ENCODE measurements at places on chromosomes 13 and 19.

GRCh38 chr13:41848435-41849255 is 112.3 kb downstream of the VWA8 start:
- no peak for DNase-seq

GRCh38 chr13:78603240-78603957 is at the start of gene POU4F1:
Gene POU4F1 (minus strand): TSS chr13:78603552. CDS start chr13:78603326, 226 bp downstream.
- DNase-seq: peak; percentile 86

GRCh38 chr19:3565139-3565538 is 7.6 kb upstream of the HMG20B start:
- no peak for DNase-seq

DNA sequence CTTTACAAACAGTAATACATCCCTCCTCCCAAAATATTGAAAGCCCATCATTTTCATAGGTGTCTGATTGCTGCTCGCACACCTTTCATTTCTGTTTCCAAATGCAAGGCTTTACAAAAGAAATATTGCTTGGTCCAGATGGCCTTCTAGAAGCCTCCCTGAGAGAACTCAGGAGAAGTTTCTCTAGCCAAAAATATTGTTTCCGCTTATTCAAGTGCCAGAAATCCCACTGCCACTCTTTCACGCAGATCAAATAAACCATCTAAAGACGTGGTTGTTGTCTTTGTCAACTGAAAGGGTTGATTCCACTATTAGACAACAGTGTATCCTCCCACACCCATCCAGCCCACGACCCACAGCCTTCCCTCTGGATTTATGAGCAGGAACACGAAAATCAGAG is 96.2 kb downstream of the ZIC5 start:
- no peak for DNase-seq

DNA sequence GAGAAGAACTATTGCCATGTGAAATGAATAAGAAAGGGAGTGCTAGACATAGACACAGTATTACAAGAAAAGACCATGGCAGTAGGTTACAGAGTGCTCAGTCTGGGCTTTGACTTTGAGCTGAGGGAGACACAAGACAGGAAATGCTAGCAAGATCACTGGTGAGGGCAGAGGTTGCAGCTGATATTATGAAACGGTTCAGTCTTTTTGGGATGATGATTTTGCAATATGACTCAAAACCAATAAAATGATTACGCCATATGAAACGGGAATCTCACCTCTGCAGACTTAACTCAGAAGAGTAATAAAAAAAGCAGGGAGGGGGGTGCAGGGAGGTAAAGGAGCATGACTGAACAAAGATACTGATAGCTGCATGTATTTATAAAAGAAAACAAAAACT is 123.1 kb downstream of the RBM26 start:
- no peak for DNase-seq

DNA sequence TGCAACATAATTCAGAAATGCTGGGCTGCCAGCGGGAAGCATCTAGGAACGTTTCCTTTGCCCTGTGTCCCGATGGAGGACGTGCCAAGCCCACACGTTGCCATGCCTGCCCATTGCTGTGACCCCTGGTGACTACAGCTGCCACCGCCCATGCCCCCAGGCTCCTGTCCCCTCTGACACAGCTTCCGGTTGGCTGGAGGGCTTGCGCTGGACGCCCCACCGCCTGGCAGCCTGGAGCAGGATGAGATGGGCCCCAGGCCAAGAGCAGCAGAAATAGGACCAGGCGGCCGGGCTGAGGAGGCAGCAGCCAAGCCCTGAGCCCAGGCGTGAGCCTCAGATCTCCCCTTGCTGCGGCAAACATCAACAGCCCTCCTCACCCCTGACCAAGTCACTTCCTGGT is 125.9 kb downstream of the COL4A2 start:
- no peak for DNase-seq

- DNase-seq: peak; percentile 25
These were observed 2.0 kb downstream of the RCBTB2 start for GRCh38 chr13:48530833-48531232.

DNA sequence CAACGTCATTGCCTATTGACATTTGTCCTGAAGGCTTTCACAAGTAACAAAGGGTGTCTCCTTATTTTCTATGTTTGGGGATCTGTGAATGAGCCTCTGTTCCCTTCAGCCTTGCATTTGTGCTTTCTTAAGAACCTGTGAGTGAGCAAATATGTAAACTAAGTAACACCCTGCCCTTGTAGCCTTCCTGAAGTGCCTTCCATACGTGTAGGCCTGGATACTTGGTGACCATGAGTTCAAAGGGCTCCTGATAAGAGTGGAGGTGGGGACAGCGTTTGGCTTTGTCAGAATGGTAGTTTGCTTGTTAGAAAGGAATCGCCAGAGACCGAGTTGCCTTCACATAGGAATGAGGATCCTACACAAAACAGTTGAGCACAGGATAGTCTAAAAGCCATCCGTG is 14.5 kb upstream of the CCDC97 start:
- DNase-seq: no peak

GRCh38 chr19:13606156-13606555 is 99.9 kb upstream of the CACNA1A start:
- no peak for DNase-seq

DNA sequence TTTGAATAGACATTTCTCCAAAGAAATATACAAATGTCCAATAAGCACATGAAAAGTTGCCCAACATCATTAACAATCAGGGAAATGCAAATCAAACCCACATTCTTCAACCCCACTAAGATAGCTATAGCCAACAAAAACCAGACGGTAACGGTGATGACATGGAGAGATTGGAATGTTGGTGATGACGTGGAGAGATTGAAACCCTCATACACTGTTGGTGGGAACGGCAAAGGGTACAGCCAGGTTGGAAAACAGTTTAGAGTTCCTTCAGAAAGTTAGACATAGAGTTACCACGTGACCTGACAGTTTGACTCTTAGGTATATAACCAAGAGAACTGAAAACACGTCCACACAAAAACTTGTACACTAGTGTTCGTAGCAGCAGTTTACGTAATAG is 48.1 kb downstream of the TNFRSF19 start:
- DNase-seq: no peak

- DNase-seq: peak; percentile 52
These were observed 234.1 kb downstream of the FOXO1 start for GRCh38 chr13:40432018-40432978.

- no peak for DNase-seq
These were observed 34.5 kb upstream of the ATP1A3 start for GRCh38 chr19:42028304-42029216.

DNA sequence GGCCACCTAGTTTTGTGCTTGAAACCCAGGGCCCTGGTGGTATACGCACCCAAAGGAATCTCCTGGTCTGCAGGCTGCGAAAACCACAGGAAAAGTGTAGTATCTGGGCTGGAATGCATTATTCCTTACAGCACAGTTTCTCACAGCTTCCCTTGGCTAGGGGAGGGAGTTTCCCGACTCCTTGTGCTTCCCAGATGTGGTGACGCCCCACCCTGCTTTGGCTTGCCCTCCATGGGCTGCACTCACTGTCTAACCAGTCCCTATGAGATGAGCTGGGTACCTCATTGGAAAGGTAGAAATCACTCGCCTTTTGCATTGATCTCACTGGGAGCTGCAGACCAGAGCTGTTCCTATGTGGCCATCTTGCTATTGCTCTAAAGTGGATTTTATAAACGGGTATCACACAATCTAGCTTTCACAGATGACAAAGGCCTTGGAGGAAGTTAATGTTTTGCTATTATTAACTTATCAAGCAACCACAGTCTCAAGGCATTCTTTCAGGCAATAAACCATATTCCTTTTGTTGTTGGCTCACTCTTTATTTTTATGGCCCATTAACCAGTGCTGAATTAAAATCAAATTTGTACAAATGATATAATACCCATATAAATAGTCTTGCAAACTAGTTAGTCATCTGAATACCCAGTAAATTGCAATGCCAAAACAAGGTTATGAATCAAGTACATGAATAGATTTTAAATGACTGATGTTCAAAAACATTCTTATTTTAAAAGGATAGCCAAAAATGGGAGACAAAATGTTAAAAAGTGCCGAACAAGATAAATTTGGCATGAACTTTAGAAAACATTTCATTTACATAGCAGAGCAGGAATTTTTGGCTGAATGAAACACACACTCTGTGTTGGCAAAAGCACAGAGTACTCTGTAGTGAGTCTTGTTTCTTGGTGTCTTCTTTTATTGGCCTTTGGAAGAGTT is 475.4 kb upstream of the ARGLU1 start:
- no peak for DNase-seq

DNA sequence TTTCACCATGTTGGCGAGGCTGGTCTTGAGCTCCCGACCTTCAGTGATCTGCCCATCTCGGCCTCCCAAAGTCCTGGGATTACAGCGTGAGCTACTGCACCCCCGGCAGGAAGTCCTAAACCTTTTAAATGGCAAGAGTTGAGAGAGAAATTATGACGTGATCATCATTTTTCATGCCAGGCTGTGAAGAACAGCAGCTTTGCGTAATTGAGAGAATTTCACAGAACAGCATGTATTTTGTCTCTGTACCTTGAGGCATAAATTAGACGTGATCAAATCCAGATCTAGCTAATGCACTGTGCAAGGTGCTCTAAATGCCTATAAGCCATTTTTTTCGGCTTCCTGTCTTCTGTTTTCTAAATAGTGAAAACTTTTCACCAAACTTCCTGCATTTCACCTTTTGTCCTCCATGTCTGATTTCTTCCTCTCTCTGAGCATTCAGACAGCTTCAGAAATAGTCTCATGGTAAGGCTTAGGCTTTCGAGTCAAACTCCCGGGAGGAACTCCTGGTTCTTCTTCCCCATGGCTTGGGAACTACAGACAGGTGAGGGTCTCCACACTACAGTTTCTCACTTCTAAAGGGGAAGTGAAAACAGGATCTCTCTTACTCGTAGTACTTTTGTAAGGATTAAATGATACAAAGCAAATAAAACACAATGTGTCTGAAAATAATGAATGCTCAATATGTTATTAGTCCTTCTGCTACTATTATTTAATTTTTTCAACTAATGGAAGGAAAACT is 51.0 kb downstream of the WDFY2 start:
- DNase-seq: no peak

GRCh38 chr19:35513628-35514281 is at the start of gene DMKN:
Gene DMKN (minus strand): TSS chr19:35513649. CDS start chr19:35513475, 174 bp downstream.
- no peak for DNase-seq

- DNase-seq: no peak
These were observed 27.4 kb downstream of the LRCH1 start for GRCh38 chr13:46580362-46580839.

- DNase-seq: peak; percentile 49
These were observed 14.5 kb upstream of the ICAM3 start for GRCh38 chr19:10353793-10354391.

GRCh38 chr19:34504809-34505291 is 23.3 kb downstream of the WTIP start:
- DNase-seq: no peak

DNA sequence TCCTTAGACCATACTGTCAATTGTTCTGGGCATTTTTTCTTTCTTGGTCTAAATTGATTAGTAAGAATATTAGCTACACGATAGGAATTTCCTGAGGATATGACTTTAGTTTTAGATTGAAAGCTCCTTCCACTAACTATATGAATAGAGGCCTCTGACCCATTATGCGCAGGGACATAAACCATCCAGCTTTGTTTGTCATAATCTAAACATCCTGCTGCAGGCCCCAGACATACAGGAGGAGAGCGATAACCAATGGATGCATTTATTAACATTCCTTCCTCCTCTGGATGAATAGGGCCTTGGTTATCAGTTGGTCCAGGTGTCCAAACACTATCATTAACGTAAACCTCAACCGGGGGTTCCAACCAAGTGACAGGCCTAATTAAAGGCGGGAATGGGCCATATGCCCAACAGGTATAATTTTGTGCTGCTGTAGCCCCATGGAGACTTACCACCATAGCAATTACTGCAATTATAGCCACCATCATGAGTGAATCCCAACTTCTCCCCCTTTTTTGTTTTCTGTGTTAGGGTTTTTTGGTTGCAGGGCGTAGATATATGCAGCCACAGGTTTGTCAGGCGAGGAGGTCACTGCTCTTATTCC is 32.6 kb downstream of the CLEC4M start:
- DNase-seq: no peak

- peak; percentile 91 for DNase-seq
These were observed at the start of gene CDADC1 for GRCh38 chr13:49247643-49248621. Gene CDADC1 (plus strand): TSS chr13:49247925. CDS start chr13:49248038, 113 bp downstream.

DNA sequence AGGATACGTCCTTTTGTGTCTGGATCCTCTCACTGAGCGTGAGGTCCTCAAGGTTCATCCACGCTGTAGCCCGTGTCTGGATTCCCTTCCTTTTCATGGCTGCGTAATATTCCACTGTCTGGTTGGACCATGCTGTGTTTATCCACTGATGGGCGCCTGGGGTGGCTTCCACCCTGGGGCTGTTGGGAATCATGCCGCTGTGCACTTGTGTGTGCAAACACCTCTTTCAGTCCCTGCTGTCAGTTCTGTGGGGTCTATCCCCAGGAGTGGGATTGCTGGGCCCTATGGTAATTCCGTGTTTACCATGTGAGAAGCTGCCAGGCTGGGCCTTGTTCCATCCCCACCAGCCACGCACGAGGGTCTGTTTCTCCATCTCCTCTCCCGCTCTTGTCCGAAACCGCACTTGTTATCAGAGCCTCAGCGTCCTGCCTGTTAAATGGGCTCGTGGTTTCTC is 98.6 kb downstream of the GADD45B start:
- DNase-seq: no peak

DNA sequence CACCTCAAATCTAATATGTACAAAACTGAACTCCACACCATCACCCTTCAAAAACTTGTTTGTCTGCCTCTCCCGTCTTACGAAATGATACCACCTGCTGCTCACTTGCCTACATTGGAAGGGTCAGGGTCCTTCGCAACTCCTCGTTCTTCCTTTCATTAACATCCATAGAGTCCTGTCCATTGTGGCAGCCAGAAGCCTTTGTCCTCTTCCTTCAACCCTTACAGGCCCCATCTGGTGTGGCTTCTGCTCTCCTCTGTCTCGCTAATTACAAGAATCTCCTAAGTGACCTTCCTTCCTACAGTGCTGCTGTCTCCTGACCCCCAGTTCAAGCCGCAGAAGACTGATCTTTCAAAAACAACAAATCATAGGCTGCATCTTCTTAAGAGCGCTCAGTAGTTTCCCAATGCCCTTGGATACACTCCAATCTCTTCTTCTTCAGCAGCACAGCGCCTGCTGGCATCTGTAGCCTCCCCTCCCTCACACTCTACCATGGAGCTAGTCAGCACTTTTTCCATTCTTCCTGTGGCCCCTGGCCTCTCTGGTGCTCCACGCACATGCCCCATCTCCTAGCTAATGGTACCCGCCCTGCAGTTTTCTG is 382.7 kb downstream of the LIG4 start:
- no peak for DNase-seq

GRCh38 chr19:46328079-46328478 is 18.8 kb upstream of the PPP5C start:
- DNase-seq: no peak

GRCh38 chr13:22325761-22326160 is 654.9 kb downstream of the FGF9 start:
- DNase-seq: no peak

- DNase-seq: no peak
These were observed 51.3 kb downstream of the GPALPP1 start for GRCh38 chr13:45040622-45041021.

DNA sequence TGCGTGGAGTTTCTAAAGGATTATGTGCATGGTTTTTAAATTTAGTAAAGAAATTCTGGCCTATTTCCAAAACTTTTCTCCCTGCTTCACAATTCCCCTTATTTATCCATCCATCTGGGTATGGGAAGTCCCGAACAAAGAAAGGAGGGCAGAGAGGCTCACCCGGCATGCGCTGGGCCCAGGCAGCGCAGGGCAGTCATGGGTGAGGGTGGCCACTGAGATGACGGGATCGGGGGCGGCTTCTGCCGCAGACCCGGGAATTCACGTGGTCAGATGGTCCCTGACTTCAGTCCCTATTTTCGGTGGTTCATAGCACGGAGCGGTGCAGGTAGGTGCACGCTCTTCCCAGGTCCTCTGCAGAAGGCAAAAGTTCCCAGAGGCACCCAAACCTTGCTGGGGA is 14.5 kb downstream of the IRS2 start:
- no peak for DNase-seq

GRCh38 chr19:10618846-10619245 is 6.5 kb upstream of the SLC44A2 start:
- DNase-seq: no peak
